ENCODE measurements at places on chromosomes 6 and 20.

GRCh38 chr6:106540907-106541306, 88.4 kb downstream of the RTN4IP1 start:
- no peak for DNase-seq

- no peak for DNase-seq
These were observed 8.6 kb downstream of the AARS2 start for GRCh38 chr6:44304282-44305199.

- no peak for DNase-seq
These were observed 103.4 kb upstream of the BTBD3 start for GRCh38 chr20:11814267-11814666.

DNA sequence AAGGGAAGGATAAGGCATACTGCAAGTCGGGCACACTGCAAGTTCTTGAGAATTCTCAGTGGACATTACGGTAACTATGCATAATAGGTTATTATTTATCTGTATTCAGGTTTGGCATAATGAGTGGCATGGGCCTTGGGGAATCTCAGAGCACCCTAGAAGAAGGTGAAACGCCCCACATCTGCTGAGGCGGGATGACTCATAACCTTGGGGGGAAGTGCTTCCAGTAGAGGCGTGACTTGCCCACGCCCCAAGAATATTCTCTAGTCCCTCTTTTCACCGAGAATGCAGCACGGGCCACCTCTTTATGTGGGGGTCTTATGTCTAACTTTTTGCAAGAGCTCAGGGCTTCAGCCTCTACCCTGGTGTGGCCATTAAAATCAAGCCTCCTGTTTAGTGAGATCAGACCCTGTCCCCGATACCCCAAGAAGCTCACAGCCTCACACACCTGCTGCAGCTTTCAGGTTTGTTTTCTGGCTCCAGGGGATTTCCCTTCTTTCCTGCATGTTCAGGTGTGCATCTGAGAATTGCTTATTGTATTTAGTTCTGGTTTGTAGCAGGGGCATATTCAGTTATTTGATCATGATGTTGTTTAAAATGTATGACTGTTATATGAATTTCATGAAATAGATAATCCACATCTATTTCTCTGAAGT, 19.1 kb downstream of the ZFP64 start:
- DNase-seq = no peak

DNA sequence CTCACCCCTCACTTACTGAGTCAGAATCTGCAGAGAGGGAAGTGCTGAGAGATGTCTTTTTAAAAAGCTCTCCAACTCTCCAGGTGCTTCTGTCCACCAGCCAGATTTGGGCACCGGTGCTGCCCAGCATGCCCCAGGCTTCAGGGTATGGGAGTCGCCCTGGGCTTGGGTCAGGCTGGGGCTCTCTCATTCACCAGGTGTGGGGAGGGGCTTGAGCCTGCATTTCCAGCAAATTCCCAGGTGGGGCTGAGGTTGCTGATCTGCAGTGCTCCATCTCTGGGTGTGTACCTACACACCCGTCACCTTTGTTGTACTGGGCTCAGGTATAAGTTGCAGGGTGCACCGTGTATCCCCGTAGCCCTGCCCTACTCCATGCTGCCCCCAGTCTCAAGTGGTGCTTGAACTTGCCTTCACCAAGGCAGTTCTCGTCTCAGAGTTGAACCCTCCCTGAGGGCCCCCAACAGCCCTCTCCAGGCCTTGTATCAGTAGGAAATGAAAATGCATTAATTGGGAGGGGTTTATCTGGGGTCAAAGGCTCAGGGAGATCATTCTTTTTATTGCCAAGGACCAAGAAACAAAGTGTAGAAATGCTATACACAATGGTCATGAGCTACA, 23.5 kb downstream of the PPP1R3G start:
- no peak for DNase-seq

GRCh38 chr6:75155631-75156030, 50.2 kb downstream of the COL12A1 start:
- DNase-seq = no peak

GRCh38 chr6:160077526-160077925, 44.1 kb upstream of the SLC22A1 start:
- DNase-seq = no peak

DNA sequence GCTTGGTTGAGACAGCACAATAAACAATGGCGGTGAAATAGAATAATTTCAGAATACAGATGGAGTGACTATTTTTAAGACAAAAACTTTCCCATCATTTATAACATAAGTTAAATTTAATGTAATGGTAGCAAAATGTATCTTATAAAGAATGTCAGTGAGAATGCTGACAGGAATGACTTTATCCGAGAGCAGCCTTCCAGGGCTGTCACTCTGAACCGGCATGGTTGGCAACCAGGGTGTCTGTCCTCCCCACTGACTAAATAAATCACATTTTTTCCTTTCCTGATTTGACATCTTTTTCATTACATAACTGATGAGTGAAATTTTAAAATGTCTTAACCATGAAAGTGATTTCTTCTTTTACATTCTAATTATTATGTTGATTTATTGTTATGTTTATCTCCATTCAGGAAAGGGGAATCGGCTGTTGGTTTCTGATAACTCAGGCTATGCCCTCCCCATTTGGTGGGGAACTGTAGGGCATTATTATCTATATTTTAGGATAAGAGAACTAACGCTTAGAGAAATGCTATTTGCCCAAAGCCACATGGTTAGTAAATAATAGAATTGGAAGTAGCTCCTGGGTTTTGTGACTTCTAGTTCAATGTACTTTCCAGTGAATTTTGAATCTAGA, 109.2 kb upstream of the OGFRL1 start:
- DNase-seq = no peak

- no peak for DNase-seq
These were observed 1.6 kb upstream of the TOMM6 start for GRCh38 chr6:41785689-41786450.

DNA sequence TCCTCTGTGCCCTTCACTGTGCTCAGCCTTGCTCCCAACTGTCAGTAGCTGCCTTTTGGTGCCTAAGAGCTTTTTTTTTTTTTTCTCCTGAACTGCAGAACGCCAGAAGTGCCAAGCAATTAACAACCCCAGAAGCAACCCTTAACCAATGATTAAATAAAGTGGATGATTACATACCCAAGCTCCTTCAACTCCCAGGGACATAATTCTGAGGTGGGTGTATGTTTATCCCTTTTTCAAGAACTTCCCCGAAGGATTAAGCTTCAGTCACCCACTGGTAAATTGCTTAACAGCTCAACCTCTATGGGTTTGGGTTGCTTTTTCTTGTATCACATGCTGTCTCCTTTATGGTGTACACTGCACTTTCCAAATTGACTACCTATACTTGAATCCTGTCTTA, 41.1 kb downstream of the KLHL31 start:
- DNase-seq = no peak

- DNase-seq = no peak
These were observed 8.9 kb downstream of the SNHG17 start for GRCh38 chr20:38426006-38426897.

- DNase-seq = no peak
These were observed 85.0 kb upstream of the SMLR1 start for GRCh38 chr6:130742131-130742681.

- DNase-seq = no peak
These were observed 18.8 kb upstream of the BACH2 start for GRCh38 chr6:90315354-90315950.

GRCh38 chr6:100559859-100560258, 95.1 kb upstream of the SIM1 start:
- DNase-seq = no peak

DNA sequence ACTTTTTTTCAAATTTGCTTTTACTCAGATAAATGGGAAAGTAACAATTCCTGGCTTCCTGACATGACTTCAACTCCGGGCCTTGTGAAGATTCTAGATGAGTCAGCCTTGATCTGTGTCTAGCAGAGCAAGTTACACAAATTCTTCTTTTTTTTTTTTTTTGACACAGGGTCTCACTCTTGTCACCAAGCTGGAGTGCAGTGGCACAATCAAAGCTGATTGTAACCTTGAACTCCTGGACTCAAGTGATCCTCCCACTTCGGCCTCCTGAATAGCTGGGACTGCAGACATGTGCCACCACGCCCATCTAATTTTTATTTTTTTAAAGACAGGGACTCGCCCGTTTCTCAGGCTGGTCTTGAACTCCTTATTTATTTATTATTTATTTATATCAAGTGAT, 7.3 kb upstream of the ARHGAP18 start:
- no peak for DNase-seq

DNA sequence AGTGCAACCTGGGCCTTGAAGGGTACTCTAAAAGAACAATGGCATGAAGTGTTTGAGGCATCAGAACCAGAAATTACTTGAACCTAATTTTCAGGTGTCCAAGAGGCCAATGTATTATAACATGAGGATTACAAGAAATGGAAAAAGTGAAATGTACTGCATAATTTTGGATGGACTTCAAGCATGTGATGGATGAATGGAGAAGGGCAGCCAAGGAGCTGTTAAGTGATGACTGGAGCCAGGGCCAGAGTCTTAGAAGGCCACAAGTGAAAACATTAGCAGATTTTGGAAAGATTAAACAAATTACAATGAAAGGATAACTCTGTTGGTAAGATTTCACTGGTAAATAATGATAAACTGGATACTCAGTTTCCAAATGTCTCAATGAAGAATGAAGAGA, 738.2 kb downstream of the CD109 start:
- no peak for DNase-seq

- no peak for DNase-seq
These were observed 132.7 kb downstream of the AGPAT4 start for GRCh38 chr6:161141173-161141572.

- DNase-seq = no peak
These were observed 326.4 kb downstream of the LAMA2 start for GRCh38 chr6:129209355-129209754.

DNA sequence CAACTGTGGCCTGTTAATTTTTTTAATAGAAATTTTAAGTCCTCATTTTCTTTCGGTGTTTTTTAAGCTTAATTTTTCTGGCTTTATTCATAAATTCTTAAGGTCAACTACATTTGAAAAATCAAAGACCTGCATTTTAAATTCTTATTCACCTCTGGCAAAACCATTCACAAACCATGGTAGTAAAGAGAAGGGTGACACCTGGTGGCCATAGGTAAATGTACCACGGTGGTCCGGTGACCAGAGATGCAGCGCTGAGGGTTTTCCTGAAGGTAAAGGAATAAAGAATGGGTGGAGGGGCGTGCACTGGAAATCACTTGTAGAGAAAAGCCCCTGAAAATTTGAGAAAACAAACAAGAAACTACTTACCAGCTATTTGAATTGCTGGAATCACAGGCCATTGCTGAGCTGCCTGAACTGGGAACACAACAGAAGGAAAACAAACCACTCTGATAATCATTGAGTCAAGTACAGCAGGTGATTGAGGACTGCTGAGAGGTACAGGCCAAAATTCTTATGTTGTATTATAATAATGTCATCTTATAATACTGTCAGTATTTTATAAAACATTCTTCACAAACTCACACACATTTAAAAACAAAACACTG, 10.1 kb downstream of the HFE start:
- peak; percentile 30 for DNase-seq

DNA sequence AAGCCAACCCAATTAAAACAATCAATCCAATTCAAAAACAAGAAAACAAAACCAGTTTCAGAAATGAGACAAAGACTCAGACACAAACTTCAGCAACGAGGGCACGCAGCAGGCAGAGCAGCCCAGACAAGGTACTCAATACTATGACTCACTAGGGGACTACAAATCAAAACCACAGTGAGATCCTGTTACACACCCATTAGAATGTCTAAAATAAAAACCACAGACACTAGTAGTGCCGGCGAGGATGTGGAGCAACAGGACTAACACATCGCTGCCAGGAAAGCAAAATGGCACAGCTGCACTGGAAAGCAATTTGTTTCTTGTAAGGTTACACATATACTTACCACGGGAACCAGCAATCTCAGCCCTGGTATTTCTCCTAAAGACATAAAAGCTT, 28.4 kb upstream of the MAS1L start:
- no peak for DNase-seq

- no peak for DNase-seq
These were observed 84.6 kb downstream of the SYNJ2 start for GRCh38 chr6:158066136-158066781.

GRCh38 chr6:81067057-81067456, 685.4 kb downstream of the TENT5A start:
- DNase-seq = no peak

DNA sequence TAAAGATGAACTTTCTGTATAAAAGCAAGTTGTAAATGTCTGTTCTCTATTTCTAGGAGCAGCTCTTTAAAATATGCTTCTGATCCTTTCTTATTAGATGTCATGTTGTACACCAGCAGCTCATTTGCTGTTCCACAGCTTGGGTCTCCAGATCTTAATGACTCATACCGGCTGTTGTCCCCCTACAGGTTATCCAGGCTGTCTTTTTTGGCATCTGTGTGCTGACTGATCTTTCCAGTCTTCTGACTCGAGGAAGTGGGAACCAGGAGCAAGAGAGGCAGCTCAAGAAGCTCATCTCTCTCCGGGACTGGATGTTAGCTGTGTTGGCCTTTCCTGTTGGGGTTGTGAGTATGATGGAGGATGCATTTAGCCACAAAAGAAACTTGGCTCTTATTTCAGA, 76.0 kb downstream of the AIG1 start:
- no peak for DNase-seq

- no peak for DNase-seq
These were observed 1405.1 kb upstream of the EYS start for GRCh38 chr6:67112120-67112519.

DNA sequence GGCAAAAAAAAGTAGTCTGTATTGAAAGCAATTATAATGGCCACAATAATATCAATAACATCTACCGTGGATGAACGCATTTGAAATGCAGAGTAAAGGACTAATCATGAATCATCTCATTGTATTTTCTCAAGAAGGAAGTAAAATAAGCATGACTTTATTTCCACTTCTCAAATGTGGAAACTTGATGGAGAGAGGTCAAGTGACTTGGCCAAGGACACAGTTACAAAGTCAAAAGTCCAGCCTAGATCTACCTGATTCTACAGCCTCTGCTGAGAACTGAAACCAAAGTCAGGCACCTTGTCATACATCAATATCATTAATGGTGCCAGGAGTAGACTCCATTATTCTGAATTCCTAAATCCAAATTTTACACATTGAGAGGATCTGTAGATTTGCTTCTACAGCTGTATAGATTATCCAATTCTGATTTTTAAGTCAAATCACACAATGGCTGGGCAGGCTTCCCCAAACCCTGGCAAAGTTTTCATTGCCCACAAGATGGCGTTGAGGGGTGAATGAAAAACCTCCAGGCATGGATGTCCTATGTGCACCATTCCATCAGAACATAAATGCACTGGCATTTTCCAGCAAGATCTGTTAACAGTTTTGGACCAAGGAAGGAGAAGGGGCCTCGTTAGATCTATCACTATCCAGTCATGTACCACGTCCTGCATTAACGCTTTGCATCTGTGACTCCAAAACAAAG, 423.1 kb downstream of the MAFB start:
- DNase-seq = no peak
